ENCODE measurements at places on chromosomes 1 and 21.
A peak's percentile ranks its signal among the peaks of the same experiment; 100 is the strongest.

GRCh38 chr21:32562426-32562825 lies 22.9 kb downstream of the TCP10L start:
- no peak for DNase-seq

DNA sequence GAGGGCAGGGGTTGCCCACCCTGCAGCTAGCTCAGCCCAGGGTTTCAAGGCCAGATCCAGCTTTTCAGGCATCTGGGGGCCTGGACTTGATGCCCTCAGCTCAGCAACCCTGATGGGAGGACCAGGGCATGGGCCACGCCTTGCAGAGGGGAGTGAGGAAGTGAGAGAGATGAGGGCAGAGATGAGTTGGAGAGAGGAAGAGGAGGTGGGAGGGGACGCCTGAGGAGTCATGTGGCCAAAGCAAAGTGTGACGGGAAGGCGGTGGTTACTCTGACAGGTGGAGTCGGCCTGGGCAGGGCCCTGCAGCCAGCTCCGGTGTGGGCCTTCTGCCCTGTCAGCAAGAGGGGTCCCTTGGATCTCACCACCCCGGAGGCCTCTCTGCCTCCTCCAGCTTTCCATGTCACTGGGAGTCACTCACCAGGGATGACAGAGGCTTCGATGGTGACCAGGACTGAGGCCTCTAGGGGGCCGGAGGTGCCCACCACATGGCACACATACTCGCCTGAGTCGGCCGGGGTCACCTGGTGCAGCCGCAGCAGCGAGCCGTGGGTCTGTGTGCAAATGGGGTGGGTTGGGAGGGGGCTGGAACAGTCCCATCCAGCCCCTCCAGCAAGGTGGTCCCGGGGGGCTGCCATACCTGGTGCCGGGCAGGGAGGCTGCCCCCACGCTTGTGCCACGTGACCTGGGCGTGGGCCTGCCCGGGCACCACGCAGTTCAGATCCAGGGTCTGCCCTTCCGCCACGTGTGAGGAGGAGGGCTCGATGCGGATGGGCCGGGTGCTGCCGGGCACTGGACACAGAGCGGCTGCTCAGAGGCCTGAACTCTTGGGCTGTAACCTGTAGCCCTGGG lies 40.4 kb downstream of the LDLRAD2 start:
- DNase-seq: no peak

DNA sequence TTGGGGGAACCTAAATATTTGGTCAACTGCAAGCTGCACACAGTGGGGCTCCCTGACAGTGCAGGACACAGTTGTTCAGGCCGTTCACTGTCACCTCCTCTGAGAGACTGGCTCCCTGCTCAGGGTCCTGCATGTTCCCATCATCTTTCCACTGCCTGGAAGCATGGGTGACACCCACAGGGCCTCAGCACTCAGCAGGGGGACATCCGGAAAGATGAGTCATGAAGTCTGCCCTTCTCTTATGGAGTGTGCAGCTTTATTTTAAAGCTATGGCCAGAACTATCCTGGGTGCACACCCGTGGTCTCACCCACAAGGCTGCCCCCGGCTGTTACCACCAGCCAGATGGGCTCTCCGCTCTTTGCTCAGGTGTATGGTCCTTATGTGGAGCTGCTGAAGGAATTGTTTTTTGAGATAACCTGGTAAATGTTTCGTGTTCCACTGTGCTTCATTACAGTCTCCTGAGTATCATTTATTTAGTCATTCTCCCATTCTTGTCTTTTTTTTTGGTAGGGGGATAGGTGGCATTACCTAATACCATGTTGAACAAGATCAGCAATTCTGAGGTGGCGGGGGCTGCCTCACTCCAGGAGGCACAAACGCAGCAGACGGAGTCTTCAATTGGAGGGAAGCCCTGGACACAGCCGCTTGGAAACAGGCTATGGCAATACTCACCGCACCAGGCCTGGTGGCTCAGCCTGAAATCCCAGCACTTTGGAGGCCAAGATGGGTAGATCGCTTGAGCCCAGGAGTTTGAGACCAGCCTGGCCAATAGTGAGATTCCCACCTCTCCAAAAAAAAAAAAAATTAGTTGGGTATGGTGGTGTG lies 14.3 kb downstream of the TRIM11 start:
- DNase-seq: no peak

DNA sequence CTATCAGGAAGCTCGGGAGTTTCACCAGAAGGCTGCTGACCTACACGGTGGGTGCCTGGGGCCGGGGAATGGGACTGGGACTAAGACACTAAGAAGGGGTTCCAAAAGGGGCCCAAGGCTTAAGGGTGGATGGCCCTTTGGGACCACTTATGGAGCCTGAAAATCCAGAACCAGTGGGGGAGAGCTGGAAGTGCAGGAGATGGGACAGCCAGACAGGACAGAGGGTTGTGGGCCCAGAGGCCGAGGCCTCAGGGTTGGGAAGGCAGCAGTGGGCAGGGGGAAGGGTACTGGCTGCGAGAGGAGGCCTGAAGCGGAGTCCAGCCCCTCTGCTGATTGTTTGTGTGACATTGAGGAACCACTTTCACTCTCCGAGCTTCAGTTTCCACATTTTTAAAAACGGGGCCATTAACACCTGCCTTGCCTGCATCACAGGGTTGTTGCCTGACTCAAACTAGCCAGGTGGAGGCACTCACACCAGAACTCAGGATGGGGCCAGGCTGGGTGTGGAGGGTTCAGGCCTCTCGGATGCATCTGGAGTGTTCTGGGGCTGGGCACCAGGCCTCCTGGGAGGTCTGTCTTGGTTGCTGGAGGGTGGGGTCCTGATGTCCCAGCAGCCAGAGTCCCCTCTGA lies 3.0 kb downstream of the TTC24 start:
- no peak for DNase-seq

DNA sequence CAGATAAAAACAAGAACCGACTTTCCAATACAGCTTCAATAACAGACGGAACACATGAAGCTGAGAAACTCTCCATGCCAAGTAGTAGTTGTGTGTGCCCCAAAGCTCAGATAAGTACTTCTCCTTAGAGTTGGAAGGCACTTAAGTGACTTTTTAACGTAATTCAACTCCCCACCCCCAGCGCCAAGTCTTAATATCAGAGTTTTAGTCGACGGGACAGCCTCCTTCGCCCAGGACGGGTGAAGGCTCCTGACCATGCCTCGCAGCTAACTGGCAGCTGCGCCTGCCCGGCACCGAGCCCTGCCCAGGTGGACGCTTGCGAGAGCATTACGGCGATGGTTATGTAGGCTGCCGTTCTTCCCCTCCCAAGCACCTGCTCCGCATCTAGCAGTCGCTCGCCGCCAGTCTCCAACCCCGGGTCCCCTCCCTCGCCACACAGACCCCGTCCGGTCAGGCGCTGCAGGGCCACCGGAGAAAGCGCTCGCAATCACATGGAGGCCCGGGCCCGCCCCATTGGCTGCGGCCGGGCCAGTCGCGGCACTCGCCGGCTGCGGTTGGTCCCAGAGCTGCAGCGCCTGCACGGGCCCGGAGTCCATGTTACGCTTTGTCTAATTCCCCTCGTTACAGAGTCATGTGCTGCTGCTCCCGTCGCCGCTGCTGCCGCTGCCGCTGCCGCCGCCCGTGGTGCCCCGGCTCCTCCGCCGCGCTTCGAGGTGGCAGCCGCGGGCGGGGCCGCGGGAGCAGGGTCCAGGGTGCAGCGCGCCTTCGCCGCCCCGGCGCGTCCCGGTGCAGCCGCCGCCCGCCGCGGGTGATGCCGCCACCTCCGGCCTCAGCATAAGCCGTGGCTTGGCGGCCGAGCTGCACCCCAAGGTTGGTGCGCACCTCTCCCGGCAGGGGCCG lies at the start of gene LRRC8D:
LRRC8D (plus strand) TSS at position 611 of the 900 bp plus-strand sequence. CDS start 112,037 bp downstream, outside the sequence.
- peak; percentile 63 for DNase-seq

GRCh38 chr1:160657250-160657781 lies 10.5 kb upstream of the SLAMF1 start:
- DNase-seq: no peak

DNA sequence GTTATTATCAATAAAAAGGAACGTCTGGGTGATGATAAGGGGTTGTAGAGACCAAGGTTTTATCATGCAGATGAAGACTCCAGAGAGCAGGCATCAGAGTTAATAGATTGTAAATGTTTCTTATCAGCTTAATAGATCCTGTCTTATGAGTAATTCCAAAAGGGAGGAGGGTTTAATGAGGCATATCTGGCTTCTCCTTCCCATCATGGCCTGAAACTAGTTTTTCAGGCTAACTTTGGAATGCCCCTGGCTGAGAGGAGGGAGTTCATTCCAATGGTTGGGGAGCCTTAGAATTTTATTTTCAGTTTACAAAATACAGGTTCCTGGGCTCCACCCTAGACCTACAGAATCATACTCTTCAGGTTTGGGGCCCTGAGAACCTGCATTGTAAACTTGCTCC lies 13.5 kb downstream of the PLA2G2D start:
- DNase-seq: no peak
